ENCODE measurements at places on chromosomes 12 and 14. TPM values are rescaled to one million over a fixed set of nuclear protein-coding genes. Genes with fewer than 3 reads are reported as not detected.

Gene MSI1
- 0.11 TPM for total RNA-seq

DNA sequence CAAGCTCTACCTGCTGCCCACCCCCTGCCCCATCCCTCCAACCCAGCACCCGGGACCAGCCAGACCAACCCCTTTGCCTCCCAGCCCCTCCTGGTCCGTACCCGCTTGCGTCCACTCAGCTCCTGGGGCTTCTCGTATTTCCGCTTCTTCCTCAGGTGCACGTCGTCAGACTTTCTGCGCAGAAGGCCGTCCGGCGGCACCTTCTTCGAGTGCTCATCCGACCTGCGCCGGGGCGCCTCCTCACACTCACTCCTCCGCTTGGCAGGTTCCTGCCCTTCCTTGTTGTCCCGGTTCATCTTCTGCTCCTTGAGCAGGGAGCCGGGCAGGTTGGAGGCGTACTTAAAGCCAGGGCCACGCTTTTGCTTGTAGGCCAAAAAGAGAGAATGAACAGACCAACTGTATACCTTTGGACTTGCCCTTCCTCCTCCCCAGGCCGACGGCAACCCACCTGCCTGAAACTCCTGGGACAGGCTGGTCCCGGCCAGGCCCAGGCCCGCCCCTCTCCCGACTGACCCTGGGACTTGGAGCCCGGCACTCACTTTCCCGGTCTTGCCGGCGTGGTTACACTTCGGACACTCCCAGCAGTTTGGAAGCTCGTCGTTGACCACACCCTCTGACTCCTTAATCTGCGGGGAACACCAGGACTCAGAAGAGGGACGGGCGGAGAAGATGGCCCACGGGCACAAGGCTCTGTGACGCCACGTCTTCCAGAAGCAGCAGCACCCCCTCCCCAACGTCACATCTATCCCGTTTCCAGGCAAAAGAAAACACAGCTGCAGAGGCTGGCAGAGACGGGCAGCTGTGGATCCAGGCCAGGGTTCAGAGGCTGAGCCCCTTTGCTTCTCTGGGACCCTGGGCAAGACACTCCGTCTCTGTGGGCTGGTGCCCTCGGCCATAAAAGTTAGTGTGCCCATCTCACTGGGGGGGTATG, 44.3 kb downstream of the RNF34 start:
- DNase-seq: no peak
- no peaks in the 10 kb centered on the region for H3K27me3 ChIP-seq
- peaks cover 10% of the 10 kb centered on the region for H3K4me1 ChIP-seq
- H3K4me3 ChIP-seq: no peak overlapping the region

Gene TESPA1
- total RNA-seq: 2.4 TPM

Gene GUCY2C
- not detected for total RNA-seq

DNA sequence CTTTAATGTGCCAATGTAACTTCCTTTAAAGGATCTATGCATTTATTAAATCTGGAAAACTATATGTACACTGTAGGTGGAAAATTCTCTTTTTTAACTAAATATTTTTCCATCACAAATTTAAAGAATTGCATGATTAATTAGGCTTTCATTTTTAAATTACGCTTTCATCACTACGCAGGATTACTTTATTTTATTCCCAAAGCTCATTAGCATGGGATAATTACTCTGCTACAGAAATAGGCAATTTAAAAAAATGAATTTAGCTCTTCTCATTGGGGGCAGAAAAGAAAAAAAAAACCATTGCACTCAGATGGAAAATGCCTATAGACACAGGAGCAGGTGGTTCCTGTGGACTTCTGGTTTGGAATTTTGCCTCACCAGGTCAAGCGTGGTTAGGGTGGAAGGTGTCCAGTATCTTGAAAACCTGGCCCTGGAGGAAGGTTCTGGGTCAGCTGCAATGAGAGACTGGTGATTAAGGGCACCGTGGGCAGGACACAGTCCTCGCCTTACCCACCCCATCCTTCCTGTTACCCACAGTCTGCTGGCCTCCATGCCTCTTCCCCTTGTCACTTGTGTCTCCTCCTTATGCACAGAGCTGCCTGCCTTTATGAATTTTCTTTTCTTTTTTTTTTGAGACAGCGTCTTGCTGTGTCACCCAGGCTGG, 17.3 kb upstream of the RIN3 start:
- H3K4me1 ChIP-seq: no peaks in the 10 kb centered on the region
- DNase-seq: no peak
- no peaks in the 10 kb centered on the region for H3K36me3 ChIP-seq
- no peak overlapping the region for H3K27ac ChIP-seq

- H3K27me3 ChIP-seq: no peaks in the 10 kb centered on the region
- peaks cover 9% of the 10 kb centered on the region for H3K4me1 ChIP-seq
- H3K36me3 ChIP-seq: no peaks in the 10 kb centered on the region
Measured at GRCh38 chr12:93979189-93979588, 169.2 kb upstream of the PLXNC1 start.

GRCh38 chr14:58367296-58367695, 28.4 kb upstream of the TOMM20L start:
- H3K27me3 ChIP-seq: no peaks in the 10 kb centered on the region
- H3K36me3 ChIP-seq: peaks cover 7% of the 10 kb centered on the region
- no peak overlapping the region for H3K27ac ChIP-seq
- no peaks in the 10 kb centered on the region for H3K4me1 ChIP-seq
- H3K4me3 ChIP-seq: no peak overlapping the region

DNA sequence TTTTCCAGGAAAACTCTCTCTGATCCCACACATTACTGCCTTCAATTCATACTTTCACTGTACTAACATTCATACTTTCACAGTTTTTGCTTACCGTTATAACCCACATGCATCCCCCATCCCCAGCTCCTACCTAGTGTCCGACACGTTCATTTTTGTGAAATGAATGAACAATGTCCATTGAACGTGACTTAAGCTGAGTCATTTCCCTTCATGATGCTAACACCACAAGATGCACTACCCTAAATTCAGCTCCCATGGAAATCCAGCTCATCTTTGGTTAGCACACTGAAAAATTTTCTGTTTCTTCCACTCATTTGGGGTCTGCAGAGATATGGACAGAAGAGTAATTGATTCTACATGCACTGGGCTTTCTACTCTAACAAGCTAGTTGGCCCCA, 84.7 kb downstream of the GALNT4 start:
- H3K27ac ChIP-seq: no peak overlapping the region
- H3K36me3 ChIP-seq: no peaks in the 10 kb centered on the region
- H3K4me3 ChIP-seq: no peak overlapping the region
- no peak for DNase-seq
- no peaks in the 10 kb centered on the region for H3K27me3 ChIP-seq

Gene KRT86
- not detected for total RNA-seq

- no peaks in the 10 kb centered on the region for H3K4me1 ChIP-seq
- H3K4me3 ChIP-seq: no peak overlapping the region
- no peaks in the 10 kb centered on the region for H3K36me3 ChIP-seq
- no peak overlapping the region for H3K27ac ChIP-seq
- H3K27me3 ChIP-seq: no peaks in the 10 kb centered on the region
- no peak for DNase-seq
Measured at GRCh38 chr12:66910366-66910974, 231.6 kb upstream of the GRIP1 start.

GRCh38 chr14:58659846-58660245, 22.1 kb downstream of the DACT1 start:
- no peaks in the 10 kb centered on the region for H3K4me1 ChIP-seq
- H3K27me3 ChIP-seq: no peaks in the 10 kb centered on the region
- H3K27ac ChIP-seq: no peak overlapping the region
- DNase-seq: no peak
- no peaks in the 10 kb centered on the region for H3K36me3 ChIP-seq
- no peak overlapping the region for H3K4me3 ChIP-seq

- H3K36me3 ChIP-seq: no peaks in the 10 kb centered on the region
- H3K27ac ChIP-seq: no peak overlapping the region
- H3K27me3 ChIP-seq: no peaks in the 10 kb centered on the region
- peaks cover 28% of the 10 kb centered on the region for H3K4me1 ChIP-seq
Measured at GRCh38 chr14:73235531-73236155, 1.7 kb upstream of the PAPLN start.

DNA sequence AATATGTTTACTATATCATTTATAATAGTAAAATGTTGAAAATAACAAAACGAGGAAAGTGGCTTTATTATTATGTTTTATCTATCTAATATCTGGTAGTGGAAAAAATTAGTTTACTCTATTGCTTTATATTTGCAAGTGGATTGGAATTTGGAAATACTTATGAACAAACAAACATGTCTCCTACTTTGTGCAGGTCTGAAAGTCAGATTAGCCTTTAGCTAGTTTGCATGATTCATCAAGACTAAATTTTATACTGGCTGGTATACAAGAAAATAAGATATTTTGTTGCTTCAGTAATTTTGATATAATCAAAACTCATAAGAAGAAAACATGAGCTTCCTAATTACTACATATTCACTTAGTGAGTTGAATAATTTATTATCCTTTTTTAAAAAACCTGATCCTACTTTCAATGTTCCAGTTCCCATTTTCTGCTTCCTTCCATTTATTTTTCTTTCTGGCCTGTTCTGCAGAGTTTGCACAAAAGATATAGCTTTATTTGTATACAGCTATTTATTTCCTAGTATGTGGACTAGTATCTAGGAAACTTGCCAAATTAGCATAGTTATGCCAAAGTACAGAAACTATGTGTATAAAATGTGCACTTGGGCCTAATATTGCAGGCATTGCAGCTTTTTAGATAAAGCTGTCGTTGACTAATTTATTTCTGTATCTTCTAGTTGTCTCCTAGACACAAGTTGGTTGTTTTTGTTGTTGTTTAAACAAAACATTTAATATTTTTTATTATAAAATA, 122.0 kb downstream of the AKAP6 start:
- no peak for DNase-seq
- H3K4me1 ChIP-seq: peaks cover 35% of the 10 kb centered on the region
- H3K27me3 ChIP-seq: no peaks in the 10 kb centered on the region
- no peak overlapping the region for H3K27ac ChIP-seq
- no peaks in the 10 kb centered on the region for H3K36me3 ChIP-seq

DNA sequence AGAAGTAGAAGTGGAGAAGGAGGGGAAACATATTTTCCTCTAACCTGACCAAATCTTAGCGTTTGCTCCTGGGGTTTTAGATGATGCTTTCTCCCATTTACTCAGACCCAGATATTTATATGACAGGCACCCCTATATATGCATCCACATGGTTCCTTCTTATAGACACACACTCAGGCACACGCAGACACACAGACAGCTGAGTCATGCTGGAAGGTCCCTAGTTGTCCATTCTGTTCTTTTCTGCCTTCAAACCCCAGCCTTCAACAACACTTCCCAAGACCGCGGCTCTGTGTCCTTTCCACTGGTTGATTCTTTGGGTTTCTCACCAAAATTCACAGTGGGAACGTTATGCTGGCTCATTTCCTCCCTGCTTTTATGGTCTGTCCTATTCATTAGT, 52.1 kb downstream of the HSPB8 start:
- DNase-seq: no peak
- H3K4me3 ChIP-seq: no peak overlapping the region
- H3K36me3 ChIP-seq: no peaks in the 10 kb centered on the region
- no peak overlapping the region for H3K27ac ChIP-seq

GRCh38 chr12:107096571-107096970, 3.2 kb upstream of the CRY1 start:
- H3K36me3 ChIP-seq: no peaks in the 10 kb centered on the region
- peaks cover 10% of the 10 kb centered on the region for H3K4me1 ChIP-seq
- peak; percentile 62 for DNase-seq
- no peak overlapping the region for H3K27ac ChIP-seq

DNA sequence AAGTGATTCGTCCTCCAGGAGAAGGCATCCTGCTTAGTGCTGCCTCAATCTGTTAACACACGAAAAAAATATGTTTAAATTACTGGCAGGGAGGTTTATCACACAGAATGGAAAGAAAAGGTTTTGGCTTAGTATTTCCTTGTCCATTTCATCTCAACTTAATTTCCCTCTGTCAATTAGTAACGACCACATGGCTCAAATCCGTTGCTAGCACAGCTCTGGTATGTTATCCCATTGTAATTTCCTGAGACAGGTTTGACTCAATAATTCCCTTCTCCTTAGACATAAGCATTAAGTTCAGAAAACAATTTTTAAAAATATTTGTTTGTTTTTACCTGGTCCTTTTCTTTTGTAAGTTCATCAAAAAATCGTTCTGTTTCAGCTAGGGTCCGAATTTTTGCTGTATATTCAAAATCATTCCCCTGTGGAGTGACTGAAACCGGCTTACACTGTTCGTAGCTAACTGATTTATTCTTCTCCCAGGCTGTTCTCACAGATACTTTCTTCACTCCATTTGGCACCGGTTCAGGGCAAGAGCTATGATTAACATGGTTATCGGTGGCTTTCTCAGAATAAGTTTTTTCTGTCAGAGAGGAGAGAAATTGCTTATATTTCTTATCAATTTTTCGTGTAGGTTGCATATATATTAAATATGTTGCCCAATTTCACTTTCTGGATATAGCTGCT, 10.1 kb upstream of the PITPNM2 start:
- DNase-seq: no peak
- no peaks in the 10 kb centered on the region for H3K27me3 ChIP-seq
- H3K36me3 ChIP-seq: peaks cover 38% of the 10 kb centered on the region
- no peak overlapping the region for H3K4me3 ChIP-seq
- no peak overlapping the region for H3K27ac ChIP-seq

GRCh38 chr12:90028635-90029051, 320.0 kb upstream of the ATP2B1 start:
- no peak for DNase-seq
- H3K4me3 ChIP-seq: no peak overlapping the region
- H3K4me1 ChIP-seq: peaks cover 11% of the 10 kb centered on the region
- no peaks in the 10 kb centered on the region for H3K27me3 ChIP-seq

DNA sequence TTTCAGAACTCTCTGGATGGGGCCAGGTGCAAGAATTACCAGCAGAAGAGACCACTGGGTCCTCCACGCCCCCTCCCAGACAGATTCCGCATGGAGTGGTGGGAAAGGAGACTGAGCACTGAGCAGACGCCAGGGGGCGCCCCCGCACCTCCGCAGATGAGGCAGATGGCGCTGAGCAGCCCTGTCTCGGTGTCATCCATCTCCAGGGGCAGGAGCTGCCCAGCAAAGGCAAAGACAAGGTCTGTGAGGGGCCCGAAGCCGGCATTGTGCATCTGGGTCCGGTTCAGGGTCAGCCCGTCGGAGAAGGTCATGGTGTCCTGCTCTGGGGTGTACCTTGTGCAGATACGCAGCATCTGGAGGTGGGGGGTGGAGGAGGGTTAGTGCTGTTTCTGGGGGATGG, 6.3 kb upstream of the ITGB7 start:
- no peak for DNase-seq
- H3K27me3 ChIP-seq: no peaks in the 10 kb centered on the region
- H3K4me1 ChIP-seq: peaks cover 63% of the 10 kb centered on the region
- no peak overlapping the region for H3K4me3 ChIP-seq
- peaks cover 61% of the 10 kb centered on the region for H3K36me3 ChIP-seq
- H3K27ac ChIP-seq: peak overlapping the region; percentile 26

- no peaks in the 10 kb centered on the region for H3K4me1 ChIP-seq
- no peak overlapping the region for H3K4me3 ChIP-seq
- no peak for DNase-seq
- no peak overlapping the region for H3K27ac ChIP-seq
- H3K36me3 ChIP-seq: no peaks in the 10 kb centered on the region
- H3K27me3 ChIP-seq: no peaks in the 10 kb centered on the region
Measured at GRCh38 chr12:130421896-130422295, 84.2 kb downstream of the PIWIL1 start.

All from esophagus muscularis mucosa (tissue), 4 donors.